ENCODE measurements at places on chromosomes 12 and 14.

DNA sequence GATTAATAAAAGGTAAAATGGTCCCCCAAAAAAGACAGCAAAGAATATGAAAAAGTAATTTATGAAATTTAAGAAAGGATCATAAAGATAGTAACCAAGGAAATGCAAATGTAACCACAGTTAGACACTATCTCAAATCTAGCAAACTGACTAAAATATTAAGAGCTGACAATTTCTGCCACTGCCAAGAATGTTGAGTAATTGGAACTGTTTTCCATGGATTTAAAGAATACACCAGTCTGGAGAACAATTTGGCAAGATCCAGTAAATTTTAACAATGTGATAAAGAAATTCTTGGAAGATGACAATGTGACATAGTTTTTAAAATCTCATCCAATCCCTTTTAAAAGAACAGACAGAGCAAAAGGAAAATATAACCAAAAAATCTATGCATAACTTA lies 798.0 kb upstream of the MGAT4C start:
- no peak for DNase-seq
- H3K27ac ChIP-seq, result no peak overlapping the region
- no peaks in the 10 kb centered on the region for H3K27me3 ChIP-seq
- no peaks in the 10 kb centered on the region for H3K36me3 ChIP-seq
- no peaks in the 10 kb centered on the region for H3K4me1 ChIP-seq
- no peak overlapping the region for H3K4me3 ChIP-seq

DNA sequence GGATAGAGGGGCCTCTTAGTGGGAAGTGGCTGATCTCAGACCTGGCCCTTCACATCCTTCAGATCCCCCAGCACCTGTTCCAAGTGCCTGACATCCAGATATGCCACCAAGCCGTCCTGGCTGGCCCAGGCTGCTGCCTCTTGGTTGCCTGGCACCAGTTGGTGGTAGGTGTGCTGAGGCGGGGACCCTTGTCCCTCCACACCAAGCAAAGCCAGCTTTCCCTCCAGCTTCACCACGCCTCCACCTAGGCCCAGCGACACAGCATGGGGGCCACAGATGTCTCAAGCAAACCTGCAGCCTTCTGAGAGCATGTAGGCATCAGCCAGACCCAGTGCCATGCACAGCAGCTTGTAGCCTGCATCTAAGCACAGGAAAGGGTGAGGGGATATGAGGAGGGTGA lies 3.5 kb upstream of the CD63 start:
- no peak overlapping the region for H3K4me3 ChIP-seq
- H3K4me1 ChIP-seq, result no peaks in the 10 kb centered on the region
- H3K27ac ChIP-seq, result no peak overlapping the region
- H3K36me3 ChIP-seq, result peaks cover under 1% of the 10 kb centered on the region
- H3K27me3 ChIP-seq, result no peaks in the 10 kb centered on the region

DNA sequence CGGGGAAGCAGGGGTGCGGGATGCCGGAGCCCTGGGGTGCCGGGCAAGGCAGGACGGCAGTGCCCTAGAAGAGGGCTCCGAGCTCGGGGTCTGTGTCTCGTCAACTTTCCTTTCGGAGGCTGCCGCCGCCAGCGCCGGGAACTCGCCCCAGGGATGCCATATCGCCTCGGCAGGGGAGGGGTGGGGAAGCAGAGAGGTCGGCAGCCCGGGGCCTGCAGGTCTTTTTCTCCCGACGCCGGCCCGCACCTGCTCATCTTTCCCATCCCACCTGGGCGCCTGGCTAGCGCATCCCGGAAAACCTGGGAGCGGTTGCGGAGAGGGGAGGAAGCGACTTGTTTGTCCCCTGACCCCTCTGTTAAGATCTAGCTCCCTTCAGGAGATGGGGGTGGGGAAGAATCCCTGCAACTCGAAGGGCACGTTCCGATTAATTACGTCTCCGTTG lies 547 bp downstream of the CNTN1 start:
- peaks cover 19% of the 10 kb centered on the region for H3K4me1 ChIP-seq
- DNase-seq, result peak; percentile 64
- H3K36me3 ChIP-seq, result no peaks in the 10 kb centered on the region
- H3K27ac ChIP-seq, result peak overlapping the region; percentile 84
- H3K27me3 ChIP-seq, result peaks cover 24% of the 10 kb centered on the region

DNA sequence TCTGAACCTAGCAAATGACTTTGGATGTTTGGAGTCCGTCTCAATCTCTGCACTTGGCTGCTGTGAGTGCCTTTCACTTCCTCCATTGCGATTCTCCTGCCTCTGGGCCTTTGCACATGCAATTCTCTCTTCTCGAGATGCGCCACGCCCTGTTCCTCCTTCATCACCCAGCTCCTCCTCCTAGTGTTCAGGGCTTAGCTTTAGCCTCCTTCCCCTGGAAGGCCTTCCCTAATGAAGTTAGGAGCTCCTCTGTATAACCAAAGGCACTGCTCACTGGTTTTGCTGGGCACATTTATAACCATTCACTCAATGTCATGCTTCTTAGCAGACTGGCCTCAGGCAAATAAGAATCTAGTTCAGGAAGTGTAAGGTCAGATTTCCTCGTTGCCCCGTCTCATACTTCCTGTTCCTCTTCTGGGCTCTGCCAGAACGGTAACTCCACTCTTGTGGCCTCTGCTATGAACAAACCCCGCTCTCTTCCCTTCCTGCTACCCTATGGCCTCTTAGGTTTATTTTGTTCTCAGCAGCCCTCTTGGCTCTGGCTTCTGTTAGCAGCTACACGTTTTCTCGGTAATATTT lies 171.4 kb downstream of the CRADD start:
- H3K27ac ChIP-seq, result no peak overlapping the region
- H3K36me3 ChIP-seq, result no peaks in the 10 kb centered on the region
- H3K4me1 ChIP-seq, result no peaks in the 10 kb centered on the region
- H3K4me3 ChIP-seq, result no peak overlapping the region
- DNase-seq, result no peak

- H3K4me3 ChIP-seq, result no peak overlapping the region
- DNase-seq, result no peak
- no peaks in the 10 kb centered on the region for H3K4me1 ChIP-seq
- H3K27me3 ChIP-seq, result peaks cover 7% of the 10 kb centered on the region
Observed at GRCh38 chr12:164207-164606, 49.8 kb downstream of the SLC6A12 start.

DNA sequence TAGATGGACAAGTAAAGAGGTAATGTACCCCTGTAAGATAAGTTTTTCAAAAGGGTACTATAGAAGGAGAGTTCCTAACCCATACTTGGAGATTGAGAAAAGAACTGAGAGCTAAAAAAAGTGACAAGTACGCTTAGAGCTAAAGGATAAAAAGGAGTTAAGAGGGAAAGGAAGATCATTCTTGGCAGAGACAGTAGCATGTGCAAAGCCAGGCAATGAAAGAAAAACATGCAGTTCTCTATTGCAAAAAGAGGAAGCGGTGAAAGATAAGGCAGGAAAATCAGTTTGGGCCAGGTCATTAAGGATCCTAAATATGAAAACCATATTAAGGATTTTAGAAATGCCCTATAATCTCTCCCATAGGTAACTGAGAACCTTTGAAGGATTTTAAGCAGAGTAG lies 500.4 kb upstream of the GARIN6 start:
- no peaks in the 10 kb centered on the region for H3K27me3 ChIP-seq
- no peak for DNase-seq
- no peak overlapping the region for H3K4me3 ChIP-seq
- H3K27ac ChIP-seq, result no peak overlapping the region

- no peaks in the 10 kb centered on the region for H3K27me3 ChIP-seq
- H3K4me1 ChIP-seq, result peaks cover 26% of the 10 kb centered on the region
- no peak overlapping the region for H3K27ac ChIP-seq
Observed at GRCh38 chr14:64563696-64564095, 13.9 kb downstream of the PPP1R36 start.

GRCh38 chr12:46494424-46494823 lies 121.9 kb upstream of the SLC38A2 start:
- peak overlapping the region; percentile 48 for H3K27ac ChIP-seq
- H3K27me3 ChIP-seq, result no peaks in the 10 kb centered on the region
- DNase-seq, result no peak
- no peaks in the 10 kb centered on the region for H3K4me1 ChIP-seq
- H3K36me3 ChIP-seq, result no peaks in the 10 kb centered on the region
- H3K4me3 ChIP-seq, result no peak overlapping the region

GRCh38 chr14:99768381-99768780 lies 24.8 kb upstream of the EML1 start:
- H3K4me3 ChIP-seq, result no peak overlapping the region
- H3K4me1 ChIP-seq, result no peaks in the 10 kb centered on the region
- H3K27me3 ChIP-seq, result no peaks in the 10 kb centered on the region
- peak overlapping the region; percentile 58 for H3K27ac ChIP-seq
- peak; percentile 67 for DNase-seq
- H3K36me3 ChIP-seq, result no peaks in the 10 kb centered on the region

Measured in sigmoid colon (tissue), 7 donors.